A549 treated with Mapracorat at 1 μM for 4 hours (cell line): ENCODE measurements at places on chromosomes 1 and 21. TPM values are rescaled to one million over a fixed set of nuclear protein-coding genes. Genes with fewer than 3 reads are reported as not detected.

The MYBPH gene
- total RNA-seq = 0.09 TPM in 1 of 5 replicates, not detected in the others

The HSPB7 gene
- 0.07 TPM in 1 of 5 replicates, not detected in the others for total RNA-seq

The LCE1A gene
- not detected in 5 replicates for total RNA-seq

The HENMT1 gene
- 3.9 to 5.3 TPM (median 4.3 TPM) in 5 replicates for total RNA-seq

The TMOD4 gene
- 0.25 to 0.32 TPM (median 0.30 TPM) in 3 of 5 replicates, not detected in the others for total RNA-seq

The DCST1 gene
- not detected in 5 replicates for total RNA-seq

The DDR2 gene
- total RNA-seq = 0.21 to 0.57 TPM (median 0.41 TPM) in 5 replicates

The MYOC gene
- total RNA-seq = not detected in 5 replicates

The VTCN1 gene
- 0.06 to 0.13 TPM (median 0.09 TPM) in 4 of 5 replicates, not detected in the other for total RNA-seq

The ERG gene
- total RNA-seq = 0.06 TPM in 1 of 5 replicates, not detected in the others

The NBPF4 gene
- total RNA-seq = 0.12 to 0.16 TPM (median 0.14 TPM) in 4 of 5 replicates, not detected in the other

The EFNA1 gene
- 27.7 to 35.5 TPM (median 29.2 TPM) in 5 replicates for total RNA-seq

The C1orf94 gene
- not detected in 5 replicates for total RNA-seq

The GPX7 gene
- total RNA-seq = not detected in 5 replicates

The ADAMTSL4 gene
- total RNA-seq = 4.3 to 8.1 TPM (median 6.8 TPM) in 5 replicates

The CFAP107 gene
- not detected in 5 replicates for total RNA-seq

The MPZ gene
- 0.09 to 0.43 TPM (median 0.27 TPM) in 4 of 5 replicates, not detected in the other for total RNA-seq

The CD2 gene
- total RNA-seq = not detected in 5 replicates

The FBXO2 gene
- total RNA-seq = 6.9 to 10.3 TPM (median 9.1 TPM) in 5 replicates

The PIK3R3 gene
- 1.2 to 1.5 TPM (median 1.4 TPM) in 5 replicates for total RNA-seq

The CLCA1 gene
- not detected in 5 replicates for total RNA-seq

The EYA3 gene
- 5.0 to 6.6 TPM (median 5.9 TPM) in 5 replicates for total RNA-seq

The BNIPL gene
- 0.06 to 0.30 TPM (median 0.15 TPM) in 5 replicates for total RNA-seq

The CNKSR1 gene
- total RNA-seq = 0.15 to 0.58 TPM (median 0.32 TPM) in 4 of 5 replicates, not detected in the other

The TEX38 gene
- total RNA-seq = not detected in 5 replicates

The LINGO4 gene
- total RNA-seq = not detected in 5 replicates

The SERTAD4 gene
- total RNA-seq = 0.50 to 1.1 TPM (median 0.64 TPM) in 5 replicates

The ACTN2 gene
- 0.14 TPM in 1 of 5 replicates, not detected in the others for total RNA-seq

The CAMK2N1 gene
- 49.0 to 60.6 TPM (median 55.9 TPM) in 5 replicates for total RNA-seq

The AHDC1 gene
- 12.3 to 22.9 TPM (median 21.1 TPM) in 5 replicates for total RNA-seq

The FAM72D gene
- total RNA-seq = 4.9 to 6.9 TPM (median 5.6 TPM) in 5 replicates

The RSPO1 gene
- 0.08 to 0.16 TPM (median 0.10 TPM) in 5 replicates for total RNA-seq

The TDRD5 gene
- total RNA-seq = 0.05 TPM in 2 of 5 replicates, not detected in the others

The ETV3L gene
- total RNA-seq = not detected in 5 replicates

The GRIK1 gene
- not detected in 5 replicates for total RNA-seq

The KRTAP21-2 gene
- not detected in 5 replicates for total RNA-seq

The SPRR1A gene
- not detected in 5 replicates for total RNA-seq

The LRRIQ3 gene
- total RNA-seq = 0.53 to 1.1 TPM (median 0.62 TPM) in 5 replicates

The KCNE2 gene
- total RNA-seq = not detected in 5 replicates

The CHRNB2 gene
- 0.30 to 0.48 TPM (median 0.43 TPM) in 5 replicates for total RNA-seq

The CFHR1 gene
- total RNA-seq = 0.15 to 0.23 TPM in 2 of 5 replicates, not detected in the others

The SELP gene
- total RNA-seq = not detected in 5 replicates

The RAB13 gene
- 129 to 156 TPM (median 135 TPM) in 5 replicates for total RNA-seq

The FAM3B gene
- total RNA-seq = not detected in 5 replicates

The TRIM17 gene
- not detected in 5 replicates for total RNA-seq

The ZYG11A gene
- total RNA-seq = 2.4 to 2.9 TPM (median 2.7 TPM) in 5 replicates

The ILDR2 gene
- total RNA-seq = 0.02 to 0.05 TPM (median 0.03 TPM) in 3 of 5 replicates, not detected in the others
